ENCODE measurements at places on chromosomes 7 and 10.

DNA sequence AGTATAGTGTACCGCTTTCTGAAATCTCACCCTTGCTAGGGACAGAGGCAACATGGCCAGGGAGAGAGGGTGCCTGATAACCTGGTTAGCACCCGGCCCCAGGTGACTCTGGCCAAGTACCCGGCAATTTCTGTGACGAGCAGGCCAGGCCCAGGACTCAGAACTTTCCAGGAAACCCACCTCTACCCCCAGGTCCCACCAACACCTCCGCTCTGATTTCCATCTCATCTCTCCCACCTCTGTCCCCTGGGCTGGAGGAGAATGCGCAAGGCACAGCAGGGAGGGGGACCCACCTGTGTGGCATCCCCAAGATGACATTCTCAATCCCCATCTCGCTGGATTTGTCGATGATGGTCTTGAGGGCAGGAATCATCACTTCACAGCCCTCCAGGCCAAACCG, 11.6 kb downstream of the OGDHL start:
- H3K4me3 ChIP-seq: no peak overlapping the region
- DNase-seq: no peak
- no peaks in the 10 kb centered on the region for H3K4me1 ChIP-seq
- no peaks in the 10 kb centered on the region for H3K36me3 ChIP-seq

- H3K27ac ChIP-seq: no peak overlapping the region
- no peaks in the 10 kb centered on the region for H3K36me3 ChIP-seq
- no peak overlapping the region for H3K4me3 ChIP-seq
- H3K4me1 ChIP-seq: no peaks in the 10 kb centered on the region
These were observed 861.1 kb downstream of the TYW1 start for GRCh38 chr7:67857698-67858097.

DNA sequence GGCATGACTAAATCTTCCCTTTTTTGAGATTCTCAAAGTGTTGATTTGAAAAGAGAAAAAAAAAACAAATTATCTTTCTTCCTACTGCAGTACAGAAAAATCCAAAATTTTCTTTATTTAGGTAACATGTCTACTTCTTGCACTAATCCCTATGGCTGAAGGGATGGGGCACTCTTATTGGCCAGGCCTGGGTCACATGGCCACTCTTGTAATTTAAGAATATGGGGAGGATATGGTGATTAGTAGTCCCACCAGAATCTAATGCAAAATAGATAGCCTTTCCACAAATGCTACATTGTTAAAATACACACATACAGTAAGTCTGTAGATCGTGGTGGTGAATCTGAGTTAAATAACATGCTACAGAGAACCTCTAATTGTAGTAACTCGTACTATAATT, 7.0 kb upstream of the PALS2 start:
- no peak for DNase-seq
- no peaks in the 10 kb centered on the region for H3K4me1 ChIP-seq
- H3K27me3 ChIP-seq: peaks cover 42% of the 10 kb centered on the region
- H3K27ac ChIP-seq: no peak overlapping the region

DNA sequence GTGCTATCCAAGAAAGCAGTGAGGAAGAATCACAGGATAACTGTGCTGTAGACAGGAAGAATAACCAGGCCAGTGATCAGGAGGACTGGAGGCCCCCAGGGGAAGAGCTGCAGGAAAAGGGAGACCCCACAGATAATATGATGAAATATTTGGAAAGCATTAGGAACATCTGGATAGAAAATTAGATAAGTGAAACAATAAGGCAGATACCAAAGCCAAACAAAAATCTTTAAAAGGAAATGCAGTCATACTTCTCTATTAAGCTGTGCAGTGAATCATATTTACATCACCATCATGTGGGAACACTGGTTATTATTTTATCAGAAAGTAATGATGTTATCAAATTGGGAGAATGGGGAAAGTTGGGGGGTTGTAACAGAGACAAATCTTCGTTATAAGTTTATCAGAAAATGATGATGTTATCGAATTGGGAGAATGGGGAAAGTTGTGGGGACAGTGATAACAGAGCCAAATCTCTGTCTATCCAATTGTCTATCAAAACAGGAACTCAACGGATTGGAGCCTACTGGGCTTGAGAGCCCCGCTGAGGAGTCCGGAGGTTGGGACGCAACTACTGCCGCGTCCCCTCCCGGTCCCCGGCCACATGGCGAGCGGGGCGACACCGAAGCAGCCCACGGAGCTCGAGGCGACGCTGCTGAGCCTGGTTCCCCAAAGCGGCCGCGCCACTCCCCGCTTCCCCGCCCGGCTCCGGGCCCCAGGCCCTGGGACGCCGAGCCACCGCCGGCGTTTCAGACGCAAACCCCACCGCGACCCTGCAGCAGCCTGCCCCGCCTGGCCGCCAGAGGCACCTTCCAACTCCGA, 14.0 kb upstream of the RALA start:
- no peak overlapping the region for H3K4me3 ChIP-seq
- no peak for DNase-seq
- H3K36me3 ChIP-seq: no peaks in the 10 kb centered on the region

- H3K27me3 ChIP-seq: no peaks in the 10 kb centered on the region
- peaks cover 23% of the 10 kb centered on the region for H3K4me1 ChIP-seq
- no peak overlapping the region for H3K27ac ChIP-seq
- peaks cover 34% of the 10 kb centered on the region for H3K36me3 ChIP-seq
- no peak overlapping the region for H3K4me3 ChIP-seq
- no peak for DNase-seq
These were observed 62.7 kb downstream of the SHH start for GRCh38 chr7:155749578-155749977.

GRCh38 chr10:91799612-91799975, 1.4 kb downstream of the TNKS2 start:
- peaks cover 9% of the 10 kb centered on the region for H3K27me3 ChIP-seq
- H3K36me3 ChIP-seq: peaks cover 6% of the 10 kb centered on the region
- H3K27ac ChIP-seq: peak overlapping the region; percentile 96
- peaks cover 36% of the 10 kb centered on the region for H3K4me1 ChIP-seq

GRCh38 chr10:116269619-116270018, 3.4 kb downstream of the GFRA1 start:
- peaks cover 17% of the 10 kb centered on the region for H3K27me3 ChIP-seq
- no peak overlapping the region for H3K4me3 ChIP-seq
- no peak for DNase-seq
- no peak overlapping the region for H3K27ac ChIP-seq
- H3K4me1 ChIP-seq: peaks cover 10% of the 10 kb centered on the region
- no peaks in the 10 kb centered on the region for H3K36me3 ChIP-seq

- no peaks in the 10 kb centered on the region for H3K36me3 ChIP-seq
- DNase-seq: peak; percentile 26
- H3K27me3 ChIP-seq: no peaks in the 10 kb centered on the region
- no peak overlapping the region for H3K4me3 ChIP-seq
- H3K4me1 ChIP-seq: no peaks in the 10 kb centered on the region
- H3K27ac ChIP-seq: no peak overlapping the region
These were observed 256.1 kb downstream of the COBL start for GRCh38 chr7:51060536-51060935.

DNA sequence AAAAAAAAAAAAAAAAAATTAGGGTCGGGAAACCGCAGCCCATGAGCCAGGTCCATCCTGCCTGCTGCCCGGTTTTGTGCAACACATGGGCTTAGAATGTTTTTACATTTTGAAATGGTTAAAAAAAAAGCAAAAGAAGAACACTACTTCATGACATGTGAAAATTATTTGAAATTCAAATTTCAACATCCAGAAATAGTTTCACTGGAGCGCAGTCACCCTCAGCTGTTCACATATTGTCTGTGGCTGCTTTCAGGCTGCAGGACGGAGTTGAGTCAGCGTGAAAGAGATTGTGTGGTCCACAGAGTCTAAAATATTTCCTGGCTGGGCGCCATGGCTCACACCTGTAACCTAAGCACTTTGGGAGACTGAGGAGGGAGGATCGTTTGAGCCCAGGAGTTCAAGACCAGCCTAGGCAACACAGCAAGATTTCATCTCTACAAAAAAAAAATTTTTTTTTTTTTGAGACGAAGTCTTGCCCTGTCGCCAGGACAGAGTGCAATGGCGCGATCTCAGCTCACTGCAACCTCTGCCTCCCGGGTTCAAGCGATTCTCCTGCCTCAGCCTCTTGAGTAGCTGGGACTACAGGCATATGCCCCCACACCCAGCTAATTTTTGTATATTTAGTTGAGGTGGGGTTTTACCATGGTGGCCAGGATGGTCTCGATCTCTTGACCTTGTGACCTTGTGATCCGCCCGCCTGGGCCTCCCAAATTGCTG, 63.9 kb upstream of the ECHDC3 start:
- no peaks in the 10 kb centered on the region for H3K4me1 ChIP-seq
- H3K27me3 ChIP-seq: peaks cover 45% of the 10 kb centered on the region
- H3K27ac ChIP-seq: no peak overlapping the region

DNA sequence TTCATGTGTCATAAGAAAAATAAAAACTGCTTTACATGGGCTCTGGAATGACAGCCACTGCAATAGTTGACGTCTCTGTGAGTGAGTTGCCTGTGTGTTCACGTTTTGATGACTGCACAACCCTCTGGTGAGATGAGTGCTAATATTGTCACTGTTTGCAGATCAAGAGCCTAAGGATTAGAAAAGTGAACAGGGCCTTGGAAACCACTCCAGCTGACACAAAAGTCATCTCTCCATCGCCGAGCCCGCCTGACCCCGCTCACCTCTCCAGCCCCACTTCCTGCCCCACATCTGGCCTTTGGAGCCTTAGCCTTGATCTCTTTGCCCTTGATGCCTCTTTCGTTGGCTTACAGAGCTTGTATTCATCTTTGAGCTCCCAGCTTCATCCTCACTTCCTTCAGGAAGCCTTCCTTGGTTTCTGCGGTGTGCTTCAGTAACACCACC, 351.7 kb downstream of the TCERG1L start:
- no peak overlapping the region for H3K4me3 ChIP-seq
- no peaks in the 10 kb centered on the region for H3K36me3 ChIP-seq
- H3K4me1 ChIP-seq: no peaks in the 10 kb centered on the region

DNA sequence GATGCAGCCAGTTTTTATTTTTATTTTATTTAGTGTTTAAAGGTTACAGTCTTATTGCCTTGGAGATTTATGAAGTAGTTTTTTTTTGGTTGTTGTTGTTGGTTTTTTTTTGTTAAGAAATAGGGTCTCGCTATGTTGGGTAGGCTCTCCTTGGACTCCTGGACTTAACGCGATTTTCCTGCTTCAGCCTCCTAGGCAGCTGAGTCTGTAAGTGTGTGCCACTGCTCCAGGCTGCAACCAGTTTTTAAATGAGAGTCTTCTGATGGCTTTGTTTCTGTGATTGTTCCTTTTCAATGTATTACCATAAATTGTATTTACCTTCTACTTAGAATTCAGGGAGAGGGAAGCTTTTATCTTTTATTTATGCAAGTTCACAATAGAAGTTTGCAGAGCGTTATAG, 62.8 kb downstream of the BICC1 start:
- no peaks in the 10 kb centered on the region for H3K27me3 ChIP-seq
- H3K27ac ChIP-seq: no peak overlapping the region
- H3K4me1 ChIP-seq: peaks cover 34% of the 10 kb centered on the region
- H3K4me3 ChIP-seq: no peak overlapping the region
- no peaks in the 10 kb centered on the region for H3K36me3 ChIP-seq
- DNase-seq: no peak

Measured in MCF 10A (cell line).